ENCODE measurements at places on chromosomes 13 and 19. TPM values are rescaled to one million over a fixed set of nuclear protein-coding genes. Genes with fewer than 3 reads are reported as not detected.

Gene ZNF415
- not detected for total RNA-seq

Gene LRRC63
- total RNA-seq: not detected

Gene CGB1
- 11.4 TPM for total RNA-seq

Gene OR7C1
- not detected for total RNA-seq

Gene MADCAM1
- not detected for total RNA-seq

Gene BRME1
- 5.3 TPM for total RNA-seq

Gene BRSK1
- total RNA-seq: 13.1 TPM

Gene ZNF611
- total RNA-seq: 5.6 TPM

Gene CEACAM4
- total RNA-seq: not detected

Gene AKT1S1
- 13.4 TPM for total RNA-seq

Gene GJB2
- not detected for total RNA-seq

Gene ZNF534
- not detected for total RNA-seq

Gene YJU2
- total RNA-seq: 28.9 TPM

Gene B3GNT3
- total RNA-seq: not detected

Gene LAIR1
- 0.46 TPM for total RNA-seq

Gene SIAH3
- total RNA-seq: not detected

Gene FCAR
- total RNA-seq: not detected

Gene LGALS7B
- not detected for total RNA-seq

Gene PNMA8A
- not detected for total RNA-seq

Gene MCEMP1
- not detected for total RNA-seq

Gene S1PR5
- total RNA-seq: 1.7 TPM

Gene COX6B1
- total RNA-seq: 1,937 TPM

Gene FRY
- total RNA-seq: 3.5 TPM

Gene ADGRE1
- total RNA-seq: 36.0 TPM

Gene ACP5
- total RNA-seq: 10.4 TPM

All from H4 (cell line).